Stimulated activated naive CD8-positive, alpha-beta T cell treated with anti-CD3 and anti-CD28 coated beads, Interleukin-15, Interleukin-2, amounts not matched to agents 100 U/mL and 50 U/mL, for 24 hours (primary cell): ENCODE measurements at places on chromosomes 2 and 18.

- DNase-seq = no peak
Measured at GRCh38 chr18:25819746-25820363, 270.6 kb downstream of the SS18 start.

DNA sequence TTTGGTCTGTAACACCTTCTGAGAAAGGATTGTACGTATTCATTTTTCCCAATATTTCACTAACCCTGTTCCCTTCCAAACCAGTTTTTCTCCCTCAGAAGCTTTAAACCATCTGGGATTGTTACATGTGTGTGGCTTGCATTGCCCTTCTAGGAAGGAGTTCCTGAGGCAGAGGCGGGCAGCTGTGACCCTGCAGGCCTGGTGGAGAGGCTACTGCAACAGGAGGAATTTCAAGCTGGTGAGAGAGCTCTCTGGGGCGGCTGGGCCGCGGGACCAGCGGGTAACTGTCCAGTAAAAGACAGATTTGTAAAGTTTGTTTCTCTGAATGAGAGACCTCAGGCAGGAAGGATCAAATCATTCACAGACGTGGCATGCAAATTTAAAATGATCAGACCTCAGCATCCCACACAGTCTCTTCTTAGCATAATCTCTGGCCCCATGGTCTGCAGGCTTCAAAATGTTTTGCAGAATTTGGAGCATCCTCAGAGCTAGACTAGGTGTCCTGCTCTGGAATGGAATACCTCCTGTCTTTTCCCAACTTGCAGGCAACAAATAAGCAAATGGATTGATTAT, 40.2 kb upstream of the GPR17 start:
- DNase-seq = no peak

DNA sequence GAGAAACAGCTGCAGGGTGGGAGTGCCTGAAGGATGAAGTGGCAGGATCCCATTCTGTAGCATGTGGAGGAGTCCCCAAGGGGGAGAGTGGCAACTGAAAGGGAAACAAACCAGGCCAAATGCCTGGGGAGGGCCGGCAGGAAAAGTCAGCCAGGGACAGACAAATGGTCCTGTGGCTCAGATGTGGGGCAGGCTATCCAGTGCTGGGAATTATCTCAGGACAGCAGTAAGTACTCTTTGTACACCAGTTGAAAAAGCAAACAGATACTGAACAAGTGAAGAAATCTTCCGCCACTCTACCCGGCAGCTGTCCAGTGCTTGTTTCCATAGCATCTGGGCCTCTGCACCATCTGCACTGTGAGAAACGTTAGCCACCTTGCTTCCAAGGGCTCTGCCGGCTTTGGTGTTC, 408.9 kb downstream of the LRATD1 start:
- DNase-seq = no peak

GRCh38 chr2:219426068-219426443, 7.9 kb downstream of the DES start:
- DNase-seq = no peak

DNA sequence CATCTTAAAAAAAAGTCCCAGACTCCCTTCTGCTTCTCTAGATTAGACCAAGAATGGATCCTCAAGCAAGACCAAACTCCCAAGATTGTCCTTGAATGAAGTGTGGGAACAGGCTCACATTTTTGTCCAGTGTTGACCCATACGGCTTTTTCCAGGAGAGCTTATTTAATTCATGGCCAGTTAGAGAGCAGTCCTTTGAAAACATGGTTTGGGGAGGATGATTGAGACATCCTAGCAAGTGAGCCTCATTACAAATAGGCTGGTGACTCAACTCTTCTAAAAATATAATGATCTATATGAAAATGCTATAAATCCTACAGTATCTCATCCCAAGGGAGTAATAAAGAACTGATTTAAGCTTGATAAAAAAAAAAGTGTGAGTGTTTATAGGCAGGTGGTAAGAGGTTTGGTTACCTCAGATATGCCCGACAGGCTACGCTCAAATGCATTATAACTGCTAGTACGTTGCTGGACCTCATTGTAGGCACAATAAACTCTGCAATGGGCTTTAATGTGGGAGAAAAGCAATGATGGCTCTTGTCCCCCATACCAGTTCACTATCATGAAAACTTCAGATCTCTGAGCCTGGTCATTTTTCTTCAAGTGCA, 17.0 kb downstream of the ANKRD29 start:
- DNase-seq = no peak

GRCh38 chr2:157053876-157054275, 203.6 kb upstream of the GALNT5 start:
- DNase-seq = no peak

DNA sequence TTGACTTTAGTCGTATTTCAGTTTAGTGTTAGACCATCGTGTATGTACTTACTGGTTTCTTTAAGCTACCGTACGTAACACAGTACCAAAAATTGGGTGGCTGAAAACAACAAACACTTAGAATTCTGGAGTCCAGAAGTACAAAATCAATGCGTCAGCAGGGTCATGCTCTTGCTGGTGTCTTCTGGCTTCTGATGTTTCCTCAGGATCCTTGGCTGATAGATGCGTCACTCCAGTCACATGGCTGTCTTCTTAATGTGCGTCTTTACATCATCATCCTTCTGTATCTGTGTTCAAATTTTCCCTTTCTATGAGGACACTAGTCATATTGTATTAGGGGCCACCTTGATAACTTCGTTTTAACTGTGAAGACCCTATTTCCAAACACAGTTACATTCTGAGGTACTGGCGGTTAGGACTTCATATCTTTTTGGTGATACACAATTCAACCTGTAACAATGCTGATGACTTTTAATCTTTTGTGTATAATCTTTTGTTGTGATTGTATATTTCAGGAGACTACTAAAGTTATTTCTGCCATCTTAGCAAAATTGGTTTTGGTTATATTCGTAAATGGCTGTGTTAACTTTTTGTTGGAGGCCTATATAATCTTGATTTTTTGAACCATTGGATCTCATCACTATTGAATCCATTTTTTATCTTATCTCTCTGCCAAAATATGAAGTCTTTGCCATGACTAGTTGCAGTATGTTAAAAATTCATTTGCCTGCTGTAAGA, 25.4 kb downstream of the ACTR3 start:
- no peak for DNase-seq

DNA sequence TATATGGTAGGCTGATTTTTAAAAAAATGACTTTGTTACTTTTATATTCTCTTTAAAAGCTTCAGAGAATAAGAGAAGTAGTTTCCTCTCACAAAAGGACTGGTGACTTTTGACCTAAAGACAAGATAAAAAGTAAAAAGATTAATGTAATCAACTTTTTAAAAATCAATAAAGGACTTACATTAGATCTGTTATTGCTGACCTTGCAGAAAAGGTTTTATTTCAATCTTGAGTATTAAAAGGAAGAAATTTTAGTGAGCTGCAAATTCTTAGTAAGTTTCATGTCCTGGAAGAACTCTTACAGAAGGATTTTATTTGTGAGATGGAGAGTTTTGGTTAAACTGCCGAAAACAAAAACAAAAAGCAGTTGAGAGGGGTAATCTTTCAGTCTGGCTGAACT, 2.2 kb upstream of the GAREM1 start:
- DNase-seq = no peak

DNA sequence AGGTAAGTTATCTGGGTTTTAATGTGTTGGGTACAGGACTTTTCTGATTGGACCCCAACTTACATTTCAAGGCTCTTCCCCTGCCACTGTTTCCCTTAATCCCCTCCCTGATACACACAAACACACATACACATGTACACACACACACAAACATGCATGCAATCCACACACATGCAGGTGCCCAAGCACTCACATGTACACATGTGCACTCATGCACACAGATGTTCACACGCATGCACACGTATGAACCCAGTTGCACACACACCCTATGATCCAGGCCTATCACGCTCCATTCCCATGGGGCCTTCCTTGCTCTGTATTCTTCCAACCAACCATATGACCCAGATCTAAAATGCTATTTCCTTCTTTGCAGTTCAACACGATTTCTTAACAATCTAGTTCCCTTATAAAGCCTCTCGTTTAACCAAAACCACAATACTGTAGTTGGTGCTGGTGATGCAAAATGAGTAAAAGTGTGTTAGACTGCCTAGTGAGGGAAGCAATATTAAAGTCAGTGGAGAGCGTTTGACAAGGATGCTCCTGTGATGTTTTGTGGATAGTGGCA, 11.1 kb downstream of the SERPINB8 start:
- no peak for DNase-seq

DNA sequence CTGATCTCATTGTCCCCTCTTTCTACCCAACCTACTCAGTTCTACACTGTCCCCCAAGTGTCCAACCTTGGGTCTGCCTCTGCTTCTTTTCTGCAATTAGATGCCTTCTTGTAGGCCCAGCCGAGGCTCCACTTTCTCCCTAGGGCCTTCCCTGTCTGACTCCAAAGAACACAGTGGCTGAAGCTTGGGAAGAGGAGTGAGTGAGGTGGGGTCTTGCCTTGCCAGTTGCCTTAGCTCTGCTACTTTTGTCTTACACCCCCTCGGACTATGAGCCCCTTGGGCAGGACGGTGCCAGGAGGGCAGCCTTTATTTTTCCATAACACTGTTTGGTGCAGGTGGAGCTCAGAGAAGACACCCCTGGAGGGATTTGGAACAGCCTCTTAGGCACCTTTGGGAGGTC, 345.1 kb downstream of the CYP26B1 start:
- DNase-seq = no peak

- no peak for DNase-seq
Measured at GRCh38 chr18:29191263-29191662, 1014.3 kb upstream of the CDH2 start.

DNA sequence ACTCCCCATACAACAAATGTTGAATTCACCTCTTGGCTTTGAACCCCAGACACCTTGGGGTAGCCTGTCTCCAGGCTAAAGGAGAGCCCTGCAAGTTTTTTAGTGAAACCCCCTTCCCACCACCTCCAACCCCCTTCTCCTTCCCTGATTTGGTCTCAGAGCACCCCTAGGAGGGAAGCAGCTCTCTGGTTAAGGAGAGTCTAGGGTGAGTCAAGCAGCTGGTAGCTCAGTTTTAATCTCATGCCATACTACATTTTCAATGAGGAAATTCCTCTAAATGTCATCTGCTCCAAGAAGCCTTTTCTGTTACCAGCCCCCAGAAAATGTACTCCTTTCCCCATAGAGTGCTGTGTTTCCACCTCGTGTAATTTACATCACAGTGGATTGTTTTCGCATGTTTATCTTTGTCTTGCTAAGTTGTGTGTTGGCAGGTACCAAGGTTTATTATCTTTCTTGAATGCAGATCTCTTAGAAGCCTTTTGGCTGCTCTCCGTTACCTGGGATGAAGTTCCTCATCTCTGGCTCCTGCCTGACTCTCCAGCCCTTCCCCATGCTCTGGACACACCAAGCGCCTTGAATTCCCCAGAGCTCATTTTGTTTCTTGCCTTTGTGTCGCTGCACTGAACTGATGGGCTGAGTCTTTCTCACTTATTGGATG, 82.2 kb downstream of the ASAP2 start:
- DNase-seq = no peak

- DNase-seq = no peak
Measured at GRCh38 chr2:42382144-42382543, 21.1 kb upstream of the COX7A2L start.

GRCh38 chr18:58344861-58345463, 283.9 kb downstream of the ALPK2 start:
- DNase-seq = no peak

DNA sequence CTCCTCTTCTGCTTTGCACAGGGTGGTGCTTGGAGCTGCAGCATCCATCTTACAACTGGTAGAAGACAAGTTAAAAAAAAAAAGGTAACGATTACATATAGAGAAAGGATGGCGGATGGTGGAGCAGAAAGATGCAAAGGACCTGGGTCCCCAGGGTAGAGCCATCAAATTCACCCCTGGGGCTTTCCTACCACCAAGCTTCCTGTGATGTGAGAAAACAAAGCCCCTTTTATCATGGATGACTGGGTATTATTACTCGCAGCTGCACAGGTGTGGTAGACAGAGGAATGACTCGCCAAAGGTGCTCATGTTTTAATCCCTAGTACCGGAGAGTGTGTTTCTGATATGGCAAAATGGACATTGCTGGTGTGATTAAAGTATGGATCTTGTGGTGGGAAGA, 1.3 kb upstream of the ACOXL start:
- no peak for DNase-seq

GRCh38 chr2:158297606-158298005, 158.9 kb downstream of the CCDC148 start:
- DNase-seq = no peak

- no peak for DNase-seq
Measured at GRCh38 chr2:137316075-137316474, 550.7 kb downstream of the THSD7B start.

DNA sequence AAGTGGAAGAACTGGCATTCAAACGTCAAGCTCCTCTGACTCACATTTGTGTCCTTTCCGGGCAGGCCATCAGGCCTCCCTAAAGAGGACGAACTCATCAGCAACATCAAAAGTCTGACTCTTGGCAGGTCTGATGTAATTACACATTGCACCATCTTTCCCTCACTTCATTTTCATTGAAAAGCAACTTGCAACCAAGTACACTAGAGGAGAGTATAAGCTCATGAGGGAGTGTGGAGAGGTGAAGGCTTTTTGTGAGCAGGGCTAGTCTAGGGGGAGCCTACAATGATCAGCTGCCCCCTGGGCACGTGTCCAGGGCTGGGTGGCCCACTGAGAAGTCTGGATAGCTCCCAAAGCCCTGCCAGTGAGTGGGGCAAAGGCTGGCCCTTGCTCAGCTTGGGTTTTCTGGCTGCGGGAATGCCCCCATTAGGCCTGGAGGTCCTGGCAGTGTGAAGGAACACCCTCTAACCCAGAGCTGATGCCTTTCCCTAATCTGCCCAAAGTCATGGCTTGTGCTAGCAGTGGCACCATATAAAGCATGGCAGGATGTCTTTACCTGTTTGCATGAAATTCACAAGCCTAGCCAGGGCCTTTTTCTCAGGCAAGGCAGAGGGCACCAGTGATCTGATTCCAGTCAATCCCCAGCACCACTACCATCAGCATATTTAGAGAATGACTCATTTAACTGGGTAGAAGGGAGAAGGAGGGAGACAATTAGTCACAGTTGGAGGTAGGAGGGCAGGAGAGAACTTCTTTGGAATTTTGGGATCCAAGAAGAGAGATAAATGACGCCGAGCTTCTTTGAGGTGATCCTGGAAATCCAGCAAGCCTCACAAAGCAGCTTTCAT, 8.5 kb upstream of the DAW1 start:
- DNase-seq = no peak

GRCh38 chr2:160142472-160142871, 57.6 kb downstream of the ITGB6 start:
- DNase-seq = no peak

DNA sequence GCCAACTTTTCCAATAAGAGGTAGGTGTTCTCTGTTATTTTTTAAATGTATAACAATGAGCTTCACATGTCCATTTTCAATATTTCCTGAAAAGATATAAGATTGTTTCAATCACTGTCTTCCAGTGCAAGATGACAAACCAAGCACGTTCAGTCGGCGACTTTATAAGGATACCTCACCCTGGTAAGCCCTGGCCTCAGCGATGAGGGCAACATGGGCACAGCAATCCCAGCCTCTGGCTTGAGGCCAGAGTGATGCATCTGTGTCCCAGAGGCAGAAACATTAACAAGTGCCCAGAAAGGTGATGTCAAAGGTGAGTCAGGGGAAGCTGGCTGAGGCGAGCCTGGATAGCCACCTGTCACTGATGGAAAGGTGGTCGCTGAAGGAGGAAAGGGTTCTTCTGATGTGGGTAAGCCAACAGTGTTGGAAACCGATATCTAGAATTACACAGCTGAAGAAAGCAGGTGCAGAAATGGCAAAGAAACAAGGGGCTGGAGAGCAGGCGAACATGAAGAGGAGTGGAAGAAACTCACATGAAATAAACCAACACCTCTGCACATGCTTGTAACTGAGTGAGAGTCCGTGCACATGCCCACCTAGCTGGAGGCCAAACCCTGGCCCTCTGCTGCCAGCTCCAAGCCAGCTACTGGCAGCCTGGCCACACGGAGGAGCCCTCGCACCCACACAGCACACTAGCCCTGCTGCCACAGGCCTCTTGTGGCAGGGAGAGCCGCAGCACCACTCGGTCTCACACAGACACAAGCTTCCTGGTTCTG, 65.5 kb downstream of the FBXO15 start:
- DNase-seq = peak; percentile 74
